ENCODE measurements at places on chromosomes 1 and 21. TPM values are rescaled to one million over a fixed set of nuclear protein-coding genes. Genes with fewer than 3 reads are reported as not detected.

ST6GALNAC3 gene
- not detected for total RNA-seq

ADAM30 gene
- total RNA-seq = not detected

ZNF593OS gene
- not detected for total RNA-seq

BSDC1 gene
- 44.8 TPM for total RNA-seq

REN gene
- not detected for total RNA-seq

LRRC39 gene
- total RNA-seq = 0.57 TPM

INKA2 gene
- total RNA-seq = 2.6 TPM

Measured in activated CD4-positive, alpha-beta T cell treated with anti-CD3 and anti-CD28 coated beads, Interleukin-2, amount 10 ng/mL, durations not matched to agents 24 days and 14 days (primary cell).